SJCRH30 (cell line): ENCODE measurements at places on chromosomes 3 and 15.

GRCh38 chr15:52749258-52749657 is 40.9 kb downstream of the ONECUT1 start:
- no peak for DNase-seq

- DNase-seq, result no peak
These were observed 197.2 kb downstream of the MEIS2 start for GRCh38 chr15:36903195-36903594.

DNA sequence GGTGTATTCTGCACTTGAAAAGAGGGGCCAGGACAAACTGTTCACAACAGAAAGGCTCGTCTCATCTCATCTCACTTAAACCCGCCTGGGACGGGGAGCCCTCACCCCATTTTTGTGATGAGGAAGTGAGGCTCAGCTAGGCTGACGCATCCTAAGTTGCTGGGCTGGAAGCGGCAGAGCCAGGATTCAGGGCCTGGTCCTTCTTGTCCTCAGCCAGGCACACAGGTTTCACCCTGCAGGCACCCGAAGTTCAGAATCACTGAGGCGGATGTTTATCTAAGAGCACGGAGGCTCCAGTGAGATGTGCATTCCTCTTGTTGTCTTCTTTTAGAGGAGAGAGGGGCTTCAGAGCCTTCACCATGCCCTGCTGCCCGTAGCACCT is 51.1 kb upstream of the PLXNA1 start:
- no peak for DNase-seq

- no peak for DNase-seq
These were observed 109.4 kb downstream of the ATP8B4 start for GRCh38 chr15:50009634-50010033.

GRCh38 chr3:140767566-140767965 is 89.7 kb downstream of the TRIM42 start:
- DNase-seq, result no peak

DNA sequence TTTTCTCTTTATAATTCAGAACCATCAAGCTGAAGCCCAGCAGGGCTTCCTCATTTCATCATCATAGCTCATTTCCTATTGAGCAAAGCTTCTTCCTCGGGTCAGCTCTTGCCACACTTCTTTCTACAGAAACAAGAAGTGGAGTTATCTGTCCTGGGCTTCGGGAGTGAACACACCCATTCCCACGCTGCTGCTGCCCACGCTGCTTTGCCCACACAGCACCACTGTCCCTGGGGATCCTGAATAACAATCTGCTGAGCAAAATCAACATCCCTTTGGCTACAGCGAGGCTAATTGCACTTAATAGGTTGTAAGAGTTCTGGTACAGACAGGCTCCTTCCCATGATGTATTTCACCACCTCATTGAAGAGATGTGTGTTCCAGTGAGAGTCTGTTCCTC is 23.7 kb downstream of the CEP19 start:
- DNase-seq, result no peak

DNA sequence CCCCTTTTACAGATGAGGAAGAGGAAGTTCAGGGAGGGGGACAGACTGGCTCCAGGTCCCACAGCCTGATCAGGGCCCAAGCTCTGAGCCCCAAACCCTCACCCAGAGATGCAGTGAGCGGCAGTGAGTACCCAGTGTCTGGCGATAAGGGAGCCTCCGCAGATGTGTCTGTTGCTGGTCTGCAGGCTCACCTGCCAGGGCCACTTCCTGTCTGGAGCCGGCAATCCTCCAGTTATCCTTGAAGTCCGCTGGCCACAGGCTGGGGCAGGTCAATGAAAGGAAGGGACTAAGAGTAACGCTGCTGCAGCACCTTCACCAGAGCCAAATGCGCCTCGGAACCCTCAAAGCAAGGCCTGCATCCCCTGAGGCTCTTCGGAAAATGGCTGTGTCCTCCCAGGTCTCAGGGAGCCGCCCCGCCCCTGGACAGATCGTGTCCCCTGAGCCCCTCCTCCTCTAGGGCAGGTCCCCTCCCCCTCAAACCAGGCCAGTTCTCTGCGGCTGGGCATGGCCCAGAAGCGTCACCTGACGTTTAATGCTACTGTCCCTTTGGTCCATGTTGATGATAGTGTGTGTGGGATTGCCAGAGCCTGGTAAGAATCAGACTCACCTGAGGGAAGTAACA is 51.5 kb downstream of the MYL3 start:
- DNase-seq, result no peak
